Activated T-cell treated with anti-CD3 and anti-CD28 coated beads for 48 hours (primary cell): ENCODE measurements at places on chromosomes 11 and 22.

DNA sequence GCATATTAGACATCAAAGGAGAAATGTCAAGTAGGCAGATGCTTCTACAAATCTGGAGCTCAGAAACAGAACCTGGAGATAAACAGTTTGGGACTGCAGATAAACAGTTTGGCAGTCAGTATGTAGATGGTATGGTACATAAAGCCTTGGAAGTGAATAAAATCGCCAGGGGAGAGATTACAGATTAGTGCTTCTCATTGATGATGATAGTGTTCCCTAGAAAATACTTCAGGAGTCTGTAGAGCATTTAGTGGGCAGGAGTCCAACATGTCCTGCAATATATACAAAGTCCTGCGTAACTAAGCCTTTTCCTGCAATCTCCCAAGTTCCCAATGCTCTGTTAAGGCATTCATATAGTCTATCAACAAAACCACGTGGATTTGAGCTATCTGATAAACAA, 35.2 kb downstream of the NARS2 start:
- DNase-seq = no peak

- DNase-seq = no peak
Measured at GRCh38 chr11:106271686-106272085, 194.2 kb downstream of the AASDHPPT start.

DNA sequence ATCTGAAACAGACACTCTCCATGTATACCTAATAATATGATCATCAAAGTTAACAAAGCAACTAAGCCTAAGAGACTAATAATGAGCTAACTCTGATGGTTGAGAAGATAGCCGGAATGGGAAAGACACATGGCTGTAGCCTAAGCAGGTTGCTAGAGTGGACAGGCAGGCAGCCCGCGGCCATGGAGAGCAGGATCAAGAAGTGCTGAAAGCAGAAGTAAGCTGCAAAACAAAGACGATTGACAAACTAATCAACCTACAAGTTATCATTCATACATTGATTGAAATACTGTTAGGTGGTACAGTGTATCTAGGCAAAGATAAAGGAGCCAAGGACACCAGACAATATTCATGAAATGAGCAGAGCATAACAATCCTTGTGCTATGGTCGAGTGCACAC, 29.3 kb downstream of the SLN start:
- DNase-seq = no peak

DNA sequence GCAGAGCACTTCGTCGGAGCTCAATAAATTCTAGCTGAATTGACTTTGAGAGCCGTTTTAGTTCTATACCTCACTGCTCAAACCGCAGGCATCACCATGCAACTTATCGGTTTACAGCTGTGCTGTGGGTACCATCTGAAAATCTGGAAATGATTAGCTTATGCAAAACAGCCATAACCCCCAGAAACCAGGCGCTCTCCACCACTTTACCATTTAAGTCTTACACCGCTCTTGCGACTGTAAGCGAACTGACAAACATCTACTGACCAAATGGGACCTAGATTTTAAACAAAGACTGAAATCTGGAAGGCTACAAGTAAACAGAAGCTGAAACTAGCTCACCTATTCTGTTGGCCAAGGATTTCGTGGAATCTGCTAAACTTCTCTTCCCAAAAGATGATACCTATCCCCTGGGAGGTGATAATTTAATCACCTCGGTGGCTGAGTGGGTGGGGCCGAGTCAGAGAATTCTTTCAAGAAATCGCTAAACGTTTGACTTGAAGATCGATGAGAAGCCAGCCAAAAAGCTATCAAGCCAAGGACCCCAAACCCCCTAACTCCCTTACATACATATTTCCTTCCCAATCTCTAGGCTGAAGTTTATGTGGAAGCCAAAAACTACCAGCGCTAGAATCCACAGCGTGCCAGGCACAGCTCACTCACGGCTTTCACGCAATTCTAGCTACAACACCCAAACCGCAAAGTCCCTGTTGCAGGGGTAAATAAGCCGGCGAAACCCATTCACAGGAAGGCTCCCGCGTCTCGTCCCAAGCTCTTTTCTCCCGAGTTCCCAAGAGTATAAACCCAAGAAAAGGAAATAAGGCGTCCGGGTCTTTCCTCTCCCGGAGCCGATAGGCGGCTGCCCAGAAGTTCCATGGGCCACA, 644 bp downstream of the SPTY2D1 start:
- peak; percentile 12 for DNase-seq

GRCh38 chr11:121341609-121342008, 49.0 kb downstream of the SC5D start:
- DNase-seq = peak; percentile 17

- no peak for DNase-seq
Measured at GRCh38 chr11:56625946-56626345, 11.3 kb upstream of the OR5M1 start.

- no peak for DNase-seq
Measured at GRCh38 chr11:88043149-88043548, 132.1 kb downstream of the RAB38 start.

GRCh38 chr11:2166091-2166851, 5.3 kb upstream of the INS start:
- peak; percentile 37 for DNase-seq

- DNase-seq = peak; percentile 99
Measured at GRCh38 chr22:31211862-31212730, at the start of gene LIMK2. Gene LIMK2, plus strand, starts transcription at chr22:31212298. Its CDS starts 111 bp downstream, at chr22:31212409.

DNA sequence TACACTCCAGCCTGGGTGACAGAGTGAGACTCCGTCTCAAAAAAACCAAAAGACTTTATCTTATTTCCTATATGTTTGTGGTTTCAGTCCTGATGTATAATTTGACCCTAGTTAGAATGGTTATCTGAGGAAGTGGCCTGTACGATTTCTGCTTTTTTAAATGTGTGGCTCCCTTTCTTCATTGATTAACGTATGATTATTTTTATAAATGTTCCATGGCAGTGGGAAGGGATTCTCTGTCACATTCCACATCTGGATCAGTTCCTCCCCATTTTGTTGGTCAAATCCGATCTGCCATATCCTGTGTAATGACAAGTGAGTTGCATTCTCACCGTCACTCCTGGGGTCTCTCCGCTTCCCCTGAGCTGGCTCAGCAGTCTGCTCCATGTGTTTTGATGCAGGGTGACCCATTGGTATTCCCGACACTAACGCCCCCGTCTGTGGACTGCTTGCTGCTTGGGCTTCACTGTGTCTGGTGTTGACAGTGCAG, 20.3 kb downstream of the NEAT1 start:
- DNase-seq = no peak

DNA sequence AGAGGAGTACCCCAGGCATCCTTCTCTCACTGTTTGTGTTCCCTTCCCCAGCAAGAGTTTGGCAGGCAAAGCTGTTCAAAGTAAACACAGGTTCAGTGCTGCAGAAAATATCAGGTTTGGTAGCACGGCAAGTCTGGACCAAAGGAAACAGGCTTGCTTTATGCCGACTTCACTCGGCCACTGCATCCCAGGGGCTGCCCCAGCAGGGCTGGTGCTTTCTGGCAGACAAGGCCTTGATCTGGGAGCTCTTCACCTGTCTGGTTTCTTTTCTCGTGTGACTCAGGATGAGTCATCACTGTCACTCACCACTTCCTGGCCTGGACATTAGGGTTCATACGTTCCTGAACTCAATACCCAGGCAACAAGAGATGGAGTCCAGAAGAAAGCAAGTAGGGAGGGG, 52.6 kb upstream of the NAV2 start:
- DNase-seq = no peak

- no peak for DNase-seq
Measured at GRCh38 chr11:101738452-101738851, 154.6 kb upstream of the TRPC6 start.

GRCh38 chr11:65709661-65710060, 2.4 kb upstream of the KAT5 start:
- DNase-seq = no peak

GRCh38 chr11:10611979-10612862, 43.8 kb upstream of the LYVE1 start:
- DNase-seq = no peak

DNA sequence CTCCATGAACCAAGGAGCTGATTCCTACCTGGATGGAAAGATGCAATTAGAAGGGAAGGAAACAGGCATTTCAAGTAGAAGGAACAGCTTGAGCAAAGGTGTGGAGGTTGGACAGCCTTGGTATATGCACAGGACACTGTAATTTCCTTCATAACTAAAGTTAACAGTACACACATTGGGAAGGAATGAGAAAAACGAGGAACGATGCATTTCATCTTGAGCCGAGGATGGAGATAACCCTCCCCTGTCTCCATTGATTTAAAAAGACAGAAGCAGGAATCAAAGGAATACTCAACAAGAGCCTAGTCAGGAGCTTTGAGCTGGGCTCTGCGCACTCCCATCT, 2.3 kb upstream of the PRG2 start:
- DNase-seq = no peak

- DNase-seq = no peak
Measured at GRCh38 chr11:113721462-113722066, 15.5 kb upstream of the TMPRSS5 start.

DNA sequence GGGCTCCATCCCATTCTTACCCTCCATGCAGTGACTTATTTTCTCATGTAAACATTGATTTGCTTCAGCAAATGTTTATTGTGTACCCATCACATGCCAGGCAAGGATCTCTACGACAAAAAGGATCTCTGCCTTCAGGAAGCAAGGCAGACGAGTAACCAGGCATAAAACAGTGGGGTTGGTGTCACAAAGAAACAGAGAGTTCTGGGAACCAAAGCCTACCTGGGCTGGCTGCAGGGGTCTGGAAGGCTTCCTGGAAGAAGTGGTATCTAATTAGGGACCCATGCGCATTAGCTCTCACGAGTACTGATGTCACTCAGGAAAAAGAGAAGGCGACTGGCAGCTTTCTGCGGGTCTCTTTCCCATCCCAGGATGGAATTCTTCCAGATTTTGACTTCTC, 44.5 kb downstream of the KIAA1671 start:
- no peak for DNase-seq

DNA sequence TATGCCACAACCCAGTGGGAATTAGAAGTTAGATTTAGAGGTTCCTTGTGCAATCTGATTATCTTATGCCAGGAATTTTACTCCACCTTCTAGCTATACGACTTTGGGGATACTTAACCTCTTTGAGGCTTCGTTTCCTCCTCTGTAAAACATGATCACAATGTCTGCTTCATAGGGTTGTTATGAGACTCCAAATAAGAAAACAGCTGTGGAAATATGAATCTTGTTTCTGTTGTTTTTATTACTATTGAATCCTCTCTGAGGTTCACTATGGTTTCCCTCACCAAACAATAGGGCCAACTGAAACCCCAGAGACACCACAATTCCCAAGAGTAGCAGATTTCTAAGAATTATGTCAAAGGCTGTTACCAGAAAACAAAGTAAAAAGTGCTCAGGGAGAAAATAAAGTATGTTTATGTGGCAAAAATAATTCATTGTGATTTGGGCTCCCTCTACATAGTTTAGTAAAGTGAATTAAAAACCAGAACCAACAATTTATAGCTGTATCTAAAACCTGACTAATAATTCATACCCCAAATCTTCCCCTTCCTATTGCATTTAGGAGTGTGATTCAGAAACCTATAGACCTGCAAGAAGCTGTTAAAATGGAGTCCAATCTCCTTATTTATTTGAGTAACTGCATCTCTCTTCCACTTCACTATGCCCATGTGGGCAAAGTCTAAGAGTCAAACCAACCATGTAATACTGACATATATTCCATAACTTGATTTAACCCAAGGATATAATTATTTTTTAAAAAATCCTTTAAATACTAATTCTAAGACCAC, 38.4 kb downstream of the AMBRA1 start:
- DNase-seq = no peak

- no peak for DNase-seq
Measured at GRCh38 chr11:112269139-112269538, 8.5 kb upstream of the PLET1 start.

GRCh38 chr11:124409906-124410305, 11.1 kb upstream of the OR8B3 start:
- no peak for DNase-seq

GRCh38 chr22:43385770-43386641, 25.8 kb upstream of the MPPED1 start:
- peak; percentile 74 for DNase-seq

DNA sequence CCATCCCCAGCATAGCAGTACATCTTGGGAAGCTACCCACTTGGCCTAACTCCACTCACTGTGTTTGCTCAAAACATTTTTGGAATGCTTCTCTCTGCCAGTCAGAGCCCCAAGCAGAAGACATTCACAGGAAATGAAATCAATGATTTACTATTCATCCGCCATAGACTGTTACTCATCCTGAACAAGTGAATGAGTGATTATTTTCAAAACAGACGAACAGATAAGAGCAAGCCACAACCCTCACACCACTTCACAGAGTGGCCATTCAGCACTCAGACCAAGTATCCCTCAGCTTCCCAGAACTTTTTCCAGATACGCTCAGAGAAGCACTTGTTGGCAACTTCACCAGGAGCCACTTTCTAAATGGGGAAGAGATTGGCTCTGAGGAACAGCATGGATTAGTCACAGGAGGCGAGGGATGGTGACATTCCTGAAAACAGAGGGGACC, 13.0 kb upstream of the UBASH3B start:
- no peak for DNase-seq

DNA sequence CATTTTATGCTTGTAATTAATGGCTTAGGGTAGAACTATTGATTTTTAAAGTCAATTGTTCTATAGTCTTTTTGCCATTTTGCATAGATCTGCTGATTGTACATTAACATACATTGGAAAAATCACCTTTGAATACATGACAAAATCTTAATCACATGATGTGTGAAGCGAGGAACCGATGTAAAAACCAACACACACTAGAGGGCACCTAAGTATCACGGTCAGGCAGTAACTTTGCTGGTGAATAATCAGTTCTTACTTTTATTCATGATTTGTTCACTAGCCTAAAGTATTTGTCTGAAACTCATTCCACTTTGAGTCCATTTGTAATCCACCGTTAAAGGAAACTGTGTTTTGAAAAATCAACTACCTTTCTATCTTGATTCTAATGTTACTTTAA, 28.2 kb downstream of the JHY start:
- DNase-seq = no peak

DNA sequence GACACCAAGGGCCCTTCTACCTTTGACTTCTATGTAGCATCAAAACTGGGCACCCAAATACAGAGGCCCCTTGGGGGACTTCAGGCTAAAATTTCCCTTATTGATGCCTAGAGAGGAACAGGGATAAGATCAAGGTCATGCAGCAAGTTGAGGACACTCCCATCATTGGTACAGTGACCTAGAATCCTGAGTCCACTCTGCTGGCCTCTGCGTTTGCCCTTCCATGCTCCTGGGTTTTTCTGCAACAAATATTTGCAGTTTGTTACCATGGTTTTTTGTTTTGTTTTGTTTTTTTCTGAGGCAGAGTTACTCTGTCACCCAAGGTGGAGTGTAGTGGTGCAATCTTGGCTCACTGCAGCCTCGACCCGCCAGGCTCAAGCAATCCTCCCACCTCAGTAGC, 64.2 kb downstream of the THAP12 start:
- no peak for DNase-seq

- no peak for DNase-seq
Measured at GRCh38 chr22:32803020-32803737, 1.7 kb downstream of the TIMP3 start.

GRCh38 chr22:17268501-17269223, 49.4 kb upstream of the ADA2 start:
- DNase-seq = no peak
